ENCODE measurements at places on chromosomes 7 and 10.

DNA sequence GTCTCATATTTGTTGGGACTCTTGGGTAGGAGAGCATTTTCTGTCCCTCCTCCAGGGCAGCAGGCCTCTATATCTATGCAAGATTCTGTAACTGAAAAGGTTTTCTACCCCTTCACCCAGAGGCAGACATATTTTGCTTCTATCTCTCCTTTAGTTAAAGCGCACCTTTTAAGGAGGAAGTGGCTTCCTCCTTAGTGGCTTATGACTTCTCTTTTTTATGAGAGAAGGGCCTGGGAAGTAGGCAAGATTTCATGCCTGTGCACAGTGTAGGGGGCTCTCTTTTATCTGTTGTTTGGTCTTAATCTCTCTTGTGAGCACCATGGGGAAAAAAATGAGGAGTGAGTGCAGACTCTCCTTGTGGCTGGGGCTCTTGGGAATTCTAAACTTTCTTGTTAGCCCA, 122.1 kb downstream of the LRMDA start:
- DNase-seq = no peak

DNA sequence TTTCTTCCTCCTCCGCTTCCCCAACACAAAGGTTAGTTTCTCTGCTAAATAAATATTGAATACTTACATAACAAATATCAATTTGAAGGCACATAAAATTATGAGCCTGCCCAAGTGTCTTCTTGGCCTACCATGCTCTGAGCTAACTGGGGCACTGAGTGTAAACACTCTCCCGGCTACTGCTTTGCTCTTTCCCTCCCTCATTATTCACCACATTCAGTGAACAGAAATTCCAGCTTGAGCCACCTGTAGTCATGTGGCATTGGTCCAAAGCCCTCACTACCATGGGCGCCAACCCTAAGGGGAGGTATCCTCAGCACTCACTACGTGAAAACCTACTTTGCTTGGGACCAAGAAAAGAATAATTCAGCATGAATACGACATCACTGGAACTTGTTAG, 409.0 kb downstream of the KCNMA1 start:
- DNase-seq = no peak

DNA sequence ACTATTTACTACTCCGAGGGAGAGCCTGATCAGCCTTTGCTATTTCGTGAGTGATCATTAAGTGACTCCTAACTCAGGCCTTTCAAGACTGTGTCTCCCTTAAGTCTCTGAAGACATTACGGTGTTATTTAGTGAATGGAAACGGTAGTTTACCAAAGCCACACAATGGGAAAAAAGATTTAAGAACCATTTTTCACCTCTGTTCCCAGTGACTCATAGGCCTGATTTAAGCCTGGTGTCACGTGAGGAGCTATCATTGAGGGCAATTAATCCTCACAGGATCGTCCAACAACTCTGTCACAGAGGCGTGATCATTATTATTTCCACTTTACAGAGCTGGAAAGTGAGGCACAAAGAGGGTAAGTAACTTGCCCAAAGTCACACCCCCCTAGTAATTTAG, 20.3 kb downstream of the C10orf90 start:
- no peak for DNase-seq

- DNase-seq = no peak
Observed at GRCh38 chr10:4983615-4984216, 19.9 kb downstream of the AKR1C2 start.

DNA sequence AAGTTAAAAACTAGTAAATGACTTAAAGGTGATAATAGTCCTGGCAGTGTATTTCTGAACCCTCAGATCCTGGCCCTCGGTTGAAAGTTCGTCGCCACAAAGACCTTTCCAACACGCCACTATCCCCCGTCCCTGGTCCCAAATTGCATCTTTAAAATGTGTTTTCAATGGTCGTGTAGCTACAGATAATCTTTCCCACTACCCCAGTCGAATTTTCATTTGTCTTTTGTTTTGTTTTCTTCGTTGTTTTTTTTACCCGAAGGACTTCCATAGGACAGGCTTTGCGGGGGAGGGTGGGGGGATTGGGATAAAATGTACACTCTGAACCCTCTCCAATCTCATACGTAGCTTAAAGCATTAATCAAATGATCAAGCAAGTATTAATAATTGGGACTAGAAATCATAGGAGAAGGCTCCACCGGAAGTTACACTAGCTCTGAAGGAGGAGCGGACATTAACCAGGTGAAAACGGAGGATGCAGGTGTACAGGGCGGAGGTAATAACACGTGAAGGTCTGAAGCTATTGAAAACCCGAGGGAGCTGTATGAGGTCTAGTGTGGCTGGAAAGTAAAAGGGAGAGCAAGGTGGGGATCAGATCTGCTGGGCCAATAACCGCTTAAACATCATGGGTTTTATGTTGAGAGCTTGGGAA, 32.8 kb upstream of the PHF14 start:
- DNase-seq = no peak

GRCh38 chr7:131546583-131547141, 9.8 kb downstream of the PODXL start:
- DNase-seq = peak; percentile 57

GRCh38 chr10:58322072-58322834, 12.6 kb upstream of the UBE2D1 start:
- no peak for DNase-seq

GRCh38 chr10:27369880-27370279, 129.3 kb upstream of the ACBD5 start:
- DNase-seq = no peak

DNA sequence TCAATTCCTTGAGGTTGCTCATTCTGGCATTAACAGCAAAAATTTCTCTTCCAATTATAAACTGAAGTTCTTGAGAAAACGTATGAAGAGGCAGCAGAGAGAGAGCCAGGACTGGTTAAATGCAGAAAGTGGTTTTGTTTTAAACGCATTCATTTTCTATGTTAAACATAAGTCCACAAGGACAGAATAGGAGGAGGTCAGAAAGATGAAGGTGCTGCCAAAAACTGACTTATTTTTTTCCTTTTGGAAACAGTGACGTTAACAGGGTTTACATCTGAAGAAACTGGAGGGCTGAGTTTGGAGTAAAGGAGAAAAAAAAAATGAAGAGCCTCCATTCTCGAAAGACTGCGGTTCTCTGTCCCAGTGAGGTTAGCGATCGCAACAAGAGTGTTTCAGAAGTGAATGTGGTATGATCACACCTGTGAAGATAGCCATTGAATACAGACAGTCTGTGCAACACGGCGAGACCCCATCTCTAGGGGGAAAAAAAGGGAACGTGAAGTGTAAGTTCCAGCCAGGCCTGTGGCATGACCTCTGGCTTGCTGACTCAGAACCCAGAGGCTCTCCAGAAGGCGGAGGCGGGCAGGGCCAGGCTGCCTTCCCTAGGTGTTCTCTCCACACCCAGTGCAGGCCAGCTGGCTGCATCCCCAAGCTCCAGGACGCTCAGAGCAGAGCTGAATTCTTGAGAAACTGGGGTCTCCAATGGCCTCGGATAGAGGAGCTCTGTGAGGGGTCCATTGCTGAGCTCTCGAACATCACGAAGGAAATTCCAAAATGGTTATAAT, 84.0 kb downstream of the CHST15 start:
- DNase-seq = peak; percentile 73

- no peak for DNase-seq
Observed at GRCh38 chr7:158791107-158791506, 38.2 kb downstream of the ESYT2 start.

DNA sequence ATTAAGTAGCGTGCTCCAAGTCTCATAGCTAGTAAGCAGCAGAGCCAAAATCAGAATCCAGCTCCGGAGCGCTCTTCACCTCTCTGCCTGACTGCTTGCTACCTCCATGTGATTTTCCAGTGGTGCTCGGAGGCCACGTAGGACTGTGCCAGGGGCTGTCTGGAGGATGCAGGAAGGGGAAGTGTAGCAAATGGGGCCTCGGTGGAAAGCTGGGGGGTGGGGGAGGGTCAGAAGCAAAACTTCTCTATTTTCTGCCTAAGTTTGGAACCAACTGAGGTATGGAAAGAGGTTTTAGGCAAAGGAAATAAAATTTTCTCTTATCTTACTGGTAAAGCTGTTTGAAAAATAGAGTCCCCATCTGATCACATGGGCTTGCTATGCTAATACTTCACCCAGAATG, 108.7 kb downstream of the TBXAS1 start:
- no peak for DNase-seq

DNA sequence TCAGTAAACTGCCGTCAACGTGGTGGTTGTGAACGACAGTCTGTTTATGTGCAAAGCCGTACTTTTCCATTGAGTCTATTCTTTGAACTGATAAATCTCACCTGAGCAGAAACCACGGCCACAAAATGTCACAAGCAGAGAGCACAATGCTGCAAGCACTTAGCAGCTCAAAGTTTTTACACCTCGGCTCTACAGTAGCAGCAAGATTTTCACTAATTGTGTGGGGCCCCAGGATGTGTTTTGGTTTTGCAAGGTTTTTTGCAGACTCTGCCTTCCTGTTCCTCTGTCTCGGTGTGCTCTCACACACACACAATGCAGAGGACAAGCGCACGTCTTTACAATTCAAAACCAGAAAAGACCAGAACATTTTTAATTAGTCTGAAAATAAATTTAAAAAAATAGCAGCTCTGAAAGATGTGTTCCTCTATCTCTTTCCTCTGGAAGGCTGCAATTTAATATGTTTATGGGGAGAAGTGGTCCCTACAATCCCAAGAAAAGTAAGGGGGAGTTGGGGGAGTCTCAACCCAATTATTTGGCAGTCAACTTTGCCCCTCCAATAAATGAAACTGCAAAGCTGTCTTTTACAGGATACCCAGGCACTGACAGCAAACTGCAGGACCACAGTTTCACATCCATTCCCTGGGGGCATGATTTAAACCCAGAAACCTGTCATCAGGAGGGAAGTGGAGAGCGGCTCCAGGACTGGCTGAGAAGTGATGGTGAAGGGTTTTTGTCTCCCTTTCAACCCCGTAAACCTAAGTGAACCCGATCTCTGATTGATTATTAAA, 73.8 kb upstream of the SFMBT2 start:
- DNase-seq = no peak

GRCh38 chr10:14003517-14004184, 327.1 kb downstream of the FRMD4A start:
- no peak for DNase-seq

- peak; percentile 62 for DNase-seq
Observed at GRCh38 chr7:30427296-30428070, 51.1 kb downstream of the NOD1 start.

- no peak for DNase-seq
Observed at GRCh38 chr10:26969145-26969926, 108.6 kb upstream of the ABI1 start.

GRCh38 chr7:107506674-107507339, 37.0 kb downstream of the GPR22 start:
- DNase-seq = no peak

DNA sequence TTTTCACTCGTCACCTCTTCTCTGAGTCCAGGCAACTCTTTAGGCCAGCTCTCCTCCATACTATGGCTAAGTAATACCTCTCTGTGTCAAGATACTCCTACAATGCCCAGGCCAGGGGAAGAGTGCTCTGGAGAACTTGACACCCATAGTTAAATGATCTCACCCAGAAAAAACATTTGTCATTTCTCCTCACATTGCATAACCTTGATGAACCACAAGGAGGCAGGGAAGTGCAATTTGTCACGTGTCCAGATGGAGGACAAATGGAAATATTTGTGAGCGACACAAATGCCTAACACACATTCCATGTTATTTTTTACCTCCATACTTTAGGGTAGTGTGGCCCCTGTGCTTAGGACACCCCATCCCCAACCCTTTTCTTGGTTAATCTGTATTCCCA, 78.3 kb downstream of the HTR7 start:
- DNase-seq = no peak

Measured in sigmoid colon (tissue), 7 donors.